ENCODE measurements at places on chromosomes 11 and 22.

DNA sequence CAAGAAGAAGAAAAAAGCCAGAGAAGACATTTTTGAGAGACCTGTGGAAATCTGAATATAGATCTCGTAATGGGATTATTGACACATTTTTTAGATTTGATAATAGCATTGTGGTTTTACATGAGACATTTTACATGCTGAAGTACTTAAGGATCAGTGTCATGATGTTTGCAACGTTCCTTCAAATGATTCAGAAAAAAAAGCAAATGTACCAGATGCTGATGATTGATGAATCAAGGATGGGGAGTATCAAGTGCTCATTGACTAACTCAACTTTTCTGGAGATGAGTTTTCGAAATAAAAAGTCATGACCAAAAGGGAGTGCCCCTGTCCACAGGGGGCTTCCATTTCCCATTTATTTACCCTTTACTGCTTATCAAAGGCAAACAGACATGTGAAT lies 207.0 kb upstream of the SORL1-AS1 start:
- H3K4me3 ChIP-seq: no peak overlapping the region
- H3K36me3 ChIP-seq: no peaks in the 10 kb centered on the region
- H3K4me1 ChIP-seq: peaks cover 4% of the 10 kb centered on the region
- H3K27ac ChIP-seq: no peak overlapping the region
- H3K27me3 ChIP-seq: no peaks in the 10 kb centered on the region

DNA sequence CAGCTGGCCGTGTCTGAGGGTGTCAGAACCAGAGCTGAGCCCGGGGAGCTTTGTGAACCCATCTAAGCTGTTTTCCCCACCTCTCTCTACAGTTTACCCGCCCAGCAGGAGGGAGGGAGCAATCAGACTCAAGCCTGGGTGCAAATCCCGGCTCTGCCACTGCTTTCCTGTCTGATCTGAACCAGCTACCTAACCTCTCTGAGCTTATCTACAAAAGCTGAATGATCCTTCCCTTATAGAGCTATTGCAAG lies 252 bp downstream of the APOL2 start:
- H3K4me1 ChIP-seq: no peaks in the 10 kb centered on the region
- no peak overlapping the region for H3K27ac ChIP-seq
- peak; percentile 59 for DNase-seq
- H3K4me3 ChIP-seq: peak overlapping the region; percentile 48
- no peaks in the 10 kb centered on the region for H3K36me3 ChIP-seq
- H3K27me3 ChIP-seq: no peaks in the 10 kb centered on the region

DNA sequence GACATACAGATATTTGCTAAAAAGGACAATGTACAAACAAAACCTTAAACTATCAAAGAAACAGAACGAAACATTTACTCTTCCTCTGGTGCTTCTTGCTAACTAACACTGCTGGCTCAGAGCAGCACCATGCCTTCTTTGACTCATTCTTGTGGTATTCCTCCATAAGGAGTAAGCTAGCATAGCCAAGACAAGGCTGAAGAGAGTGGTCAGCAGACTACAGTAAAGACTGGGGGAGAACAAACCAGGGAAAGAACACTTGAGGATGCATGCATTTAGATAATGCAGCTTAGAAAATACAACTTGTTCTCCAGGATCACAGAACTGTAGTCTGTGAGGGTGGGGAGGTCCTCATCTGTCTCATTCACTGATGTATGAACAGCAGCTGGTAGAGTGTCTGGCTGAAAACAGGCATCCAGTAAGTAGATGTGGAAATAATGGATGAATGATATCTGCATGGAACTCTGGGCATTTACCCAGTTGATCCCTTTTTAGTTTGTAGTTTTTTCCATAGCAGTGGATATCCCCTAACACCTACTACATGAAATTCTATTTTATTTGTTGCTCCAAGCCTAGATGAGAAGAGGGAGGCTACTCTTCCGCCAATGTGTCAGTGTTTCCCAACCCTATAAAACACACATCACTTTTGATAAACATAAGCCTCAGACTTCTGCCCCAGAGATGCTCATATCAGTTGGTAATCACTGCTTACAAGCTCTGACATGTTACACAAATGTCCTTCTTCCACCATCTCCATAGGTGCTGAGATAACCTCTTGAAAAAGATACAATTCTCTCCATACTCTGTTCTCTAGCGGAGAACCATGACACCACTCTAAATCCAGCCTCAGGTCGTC lies 7.3 kb downstream of the SNX19 start:
- H3K27ac ChIP-seq: no peak overlapping the region
- no peaks in the 10 kb centered on the region for H3K4me1 ChIP-seq
- no peak overlapping the region for H3K4me3 ChIP-seq
- peaks cover 70% of the 10 kb centered on the region for H3K36me3 ChIP-seq
- no peak for DNase-seq

DNA sequence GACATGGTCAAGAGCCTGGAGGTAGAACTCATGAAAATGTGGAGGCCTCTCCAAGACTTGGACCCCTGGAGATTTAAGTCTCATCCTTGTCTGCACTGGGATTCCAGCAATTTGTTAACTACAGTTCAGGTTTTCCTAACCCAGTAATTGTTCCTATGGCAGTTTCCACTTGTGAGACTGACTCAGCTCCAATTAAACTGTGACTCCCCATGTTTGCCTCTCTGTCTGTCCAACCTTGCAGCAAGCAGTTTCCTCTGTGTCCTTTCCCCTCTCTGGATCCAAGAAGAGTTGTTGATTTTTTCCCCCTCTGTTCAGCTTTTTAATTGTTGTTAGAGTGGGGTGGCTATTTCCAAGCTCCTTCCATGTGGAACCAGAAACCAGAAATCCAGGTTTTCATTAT lies 16.2 kb upstream of the ARHGAP20 start:
- no peak for DNase-seq
- no peak overlapping the region for H3K27ac ChIP-seq
- H3K36me3 ChIP-seq: no peaks in the 10 kb centered on the region
- peaks cover 5% of the 10 kb centered on the region for H3K27me3 ChIP-seq

- H3K36me3 ChIP-seq: no peaks in the 10 kb centered on the region
- no peaks in the 10 kb centered on the region for H3K4me1 ChIP-seq
- H3K27me3 ChIP-seq: peaks cover 6% of the 10 kb centered on the region
- no peak overlapping the region for H3K27ac ChIP-seq
Observed at GRCh38 chr11:36822829-36823228, 224.8 kb upstream of the RAG2 start.

GRCh38 chr11:125454047-125454446 lies 42.0 kb downstream of the FEZ1 start:
- H3K4me3 ChIP-seq: no peak overlapping the region
- no peaks in the 10 kb centered on the region for H3K36me3 ChIP-seq
- peaks cover 4% of the 10 kb centered on the region for H3K4me1 ChIP-seq
- H3K27me3 ChIP-seq: no peaks in the 10 kb centered on the region
- H3K27ac ChIP-seq: no peak overlapping the region
- peak; percentile 31 for DNase-seq

GRCh38 chr11:68214173-68215086 lies 1.3 kb upstream of the KMT5B start:
- no peaks in the 10 kb centered on the region for H3K36me3 ChIP-seq
- H3K27ac ChIP-seq: peak overlapping the region; percentile 99
- no peaks in the 10 kb centered on the region for H3K27me3 ChIP-seq
- H3K4me3 ChIP-seq: peak overlapping the region; percentile 82
- H3K4me1 ChIP-seq: no peaks in the 10 kb centered on the region

Measured in endodermal cell (in vitro differentiated cells).